ENCODE measurements at places on chromosomes 1 and 21. TPM values are rescaled to one million over a fixed set of nuclear protein-coding genes. Genes with fewer than 3 reads are reported as not detected.

GRCh38 chr1:203282720-203283542 is 22.4 kb upstream of the BTG2 start:
- peaks cover 19% of the 10 kb centered on the region for H3K4me1 ChIP-seq
- H3K27ac ChIP-seq = peak overlapping the region; percentile 35
- no peaks in the 10 kb centered on the region for H3K27me3 ChIP-seq
- DNase-seq = peak; percentile 4

The ZNF648 gene
- 0.13 TPM for polyA plus RNA-seq

DNA sequence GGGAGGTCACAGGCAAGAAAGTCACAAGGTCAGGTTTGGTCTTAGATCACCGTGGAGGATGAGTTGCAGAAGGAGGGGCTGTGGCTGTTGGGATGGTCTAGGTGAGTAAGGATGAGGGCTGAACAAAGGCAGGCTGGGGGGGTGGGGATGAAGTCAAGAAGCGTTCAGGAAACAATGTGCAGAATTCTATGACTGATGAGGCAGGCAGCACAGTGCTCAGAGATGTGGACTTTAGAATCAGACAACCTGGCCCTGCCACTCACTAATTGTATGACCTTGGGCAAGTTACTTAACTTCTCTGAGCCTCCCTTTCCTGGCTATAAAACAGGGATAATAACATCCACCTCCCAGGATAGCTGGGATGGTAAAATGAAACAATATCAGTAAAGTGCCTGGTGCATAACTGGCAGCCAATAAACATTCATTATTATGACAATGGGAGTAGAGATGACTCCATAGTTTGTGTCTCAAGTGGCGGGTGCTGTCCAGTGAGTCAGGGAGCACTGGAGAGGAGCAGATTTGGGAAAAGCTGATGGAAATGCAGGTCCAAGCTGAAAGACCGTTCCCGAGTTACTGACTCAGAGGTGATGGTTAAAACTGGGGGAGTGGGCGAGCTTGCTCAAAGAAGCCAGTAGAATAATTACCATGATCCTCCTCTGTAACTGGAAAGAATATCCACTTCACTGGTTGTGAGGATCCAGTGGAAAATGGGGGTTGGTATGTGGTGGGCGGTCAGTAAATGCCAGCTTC is 2.1 kb downstream of the TIE1 start:
- no peak overlapping the region for H3K4me3 ChIP-seq
- no peak overlapping the region for H3K27ac ChIP-seq
- peaks cover 2% of the 10 kb centered on the region for H3K4me1 ChIP-seq
- no peaks in the 10 kb centered on the region for H3K36me3 ChIP-seq
- DNase-seq = no peak

The HPCAL4 gene
- polyA plus RNA-seq = 1.3 TPM

GRCh38 chr1:24748191-24749121 is 3.2 kb downstream of the CLIC4 start:
- no peak overlapping the region for H3K27ac ChIP-seq
- H3K36me3 ChIP-seq = no peaks in the 10 kb centered on the region

The SPATA45 gene
- polyA plus RNA-seq = not detected

DNA sequence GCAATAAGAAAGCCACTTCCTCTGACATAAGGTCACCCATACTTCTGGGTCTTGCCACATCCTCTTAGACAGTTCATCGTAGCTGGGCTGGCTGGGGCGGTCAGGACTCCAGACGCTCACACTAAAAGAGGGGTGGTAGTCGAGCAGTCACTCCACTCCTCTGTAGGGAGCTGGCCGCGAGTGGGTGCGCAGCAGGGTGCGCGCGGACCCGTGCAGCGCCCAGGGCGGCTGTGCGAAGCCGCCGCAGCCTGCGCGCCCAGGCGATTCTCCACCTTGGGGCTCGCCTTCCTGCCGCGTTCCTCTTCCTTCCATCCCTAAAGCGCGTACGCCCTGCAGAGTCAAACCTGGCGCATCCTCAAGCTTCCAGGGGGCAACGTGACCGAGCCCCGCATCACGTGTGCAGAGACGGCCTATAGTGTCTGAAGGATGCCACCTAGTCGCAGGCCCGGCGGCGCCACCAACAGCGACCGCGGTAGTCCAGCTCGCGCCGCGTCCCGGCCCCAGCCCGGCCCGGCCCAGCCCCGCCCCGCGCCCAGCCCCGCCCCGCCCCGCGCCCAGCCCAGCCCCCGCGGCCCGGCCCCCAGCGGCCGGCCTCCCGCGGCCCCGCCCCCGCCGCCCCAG is 360 bp upstream of the PRDX6 start:
- peak overlapping the region; percentile 94 for H3K4me3 ChIP-seq
- peaks cover 9% of the 10 kb centered on the region for H3K4me1 ChIP-seq
- peak overlapping the region; percentile 65 for H3K27ac ChIP-seq
- peak; percentile 89 for DNase-seq
- H3K27me3 ChIP-seq = no peaks in the 10 kb centered on the region
- no peaks in the 10 kb centered on the region for H3K36me3 ChIP-seq

DNA sequence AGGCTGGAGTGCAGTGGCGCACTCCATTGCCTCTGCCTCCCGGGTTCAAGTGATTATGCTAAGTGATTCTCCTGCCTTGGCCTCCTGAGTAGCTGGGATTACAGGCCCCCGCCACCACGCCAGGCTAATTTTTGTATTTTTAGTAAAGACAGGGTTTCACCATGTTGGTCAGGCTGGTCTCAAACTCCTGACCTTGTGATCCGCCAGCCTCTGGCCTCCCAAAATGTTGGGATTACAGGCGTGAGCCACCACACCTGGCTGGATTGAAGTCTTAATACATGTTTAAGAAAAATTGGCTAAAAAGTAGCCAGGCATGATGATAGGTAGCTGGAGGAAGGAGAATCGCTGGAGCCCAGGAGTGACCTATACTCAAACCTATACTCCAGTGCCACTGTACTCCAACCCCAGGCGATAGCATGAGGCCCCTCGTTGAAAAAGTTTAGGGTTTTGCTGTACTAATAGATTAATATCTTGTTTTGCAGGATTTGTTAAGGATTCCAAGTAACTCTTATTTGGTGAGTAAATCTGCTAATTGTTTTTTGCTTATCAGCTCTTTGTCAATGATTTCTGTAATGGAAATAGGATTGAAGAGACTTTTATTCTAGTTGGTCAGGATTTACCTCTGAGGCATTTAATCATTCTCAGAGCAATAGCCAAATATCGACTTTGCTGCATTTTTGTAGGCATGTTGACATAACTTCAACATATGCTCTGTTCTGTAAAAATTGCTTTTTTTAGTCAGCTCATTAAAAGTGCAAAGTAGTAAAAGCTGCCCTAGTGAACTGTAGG is 2.0 kb downstream of the RCC1 start:
- H3K4me1 ChIP-seq = peaks cover 13% of the 10 kb centered on the region
- DNase-seq = no peak
- peak overlapping the region; percentile 75 for H3K4me3 ChIP-seq

The TSPEAR gene
- 0.07 TPM for polyA plus RNA-seq

DNA sequence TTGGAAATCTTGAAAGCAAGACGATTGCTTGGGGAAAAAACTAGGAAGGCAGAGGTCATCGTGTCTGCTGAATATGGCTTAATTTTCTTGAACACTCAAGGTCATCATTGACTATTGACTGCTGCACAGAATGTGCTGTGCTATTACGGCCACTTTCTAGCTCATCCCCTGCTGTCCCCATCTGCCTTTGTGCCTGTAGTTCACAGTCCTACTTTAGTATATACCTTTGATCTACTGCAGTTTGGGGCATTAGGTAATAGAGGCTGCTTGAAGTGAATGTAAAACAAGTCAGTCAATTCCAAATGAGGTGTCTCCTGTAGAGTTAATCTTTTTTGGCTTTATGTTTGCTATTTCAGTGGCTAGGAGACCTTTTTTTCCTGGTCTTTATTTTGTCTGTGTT is 8.3 kb downstream of the RAB4A start:
- H3K36me3 ChIP-seq = no peaks in the 10 kb centered on the region
- no peak overlapping the region for H3K27ac ChIP-seq
- H3K4me1 ChIP-seq = peaks cover 2% of the 10 kb centered on the region
- no peak overlapping the region for H3K4me3 ChIP-seq
- no peak for DNase-seq

The FGGY gene
- 7.9 TPM for polyA plus RNA-seq

The SPRR5 gene
- not detected for polyA plus RNA-seq

DNA sequence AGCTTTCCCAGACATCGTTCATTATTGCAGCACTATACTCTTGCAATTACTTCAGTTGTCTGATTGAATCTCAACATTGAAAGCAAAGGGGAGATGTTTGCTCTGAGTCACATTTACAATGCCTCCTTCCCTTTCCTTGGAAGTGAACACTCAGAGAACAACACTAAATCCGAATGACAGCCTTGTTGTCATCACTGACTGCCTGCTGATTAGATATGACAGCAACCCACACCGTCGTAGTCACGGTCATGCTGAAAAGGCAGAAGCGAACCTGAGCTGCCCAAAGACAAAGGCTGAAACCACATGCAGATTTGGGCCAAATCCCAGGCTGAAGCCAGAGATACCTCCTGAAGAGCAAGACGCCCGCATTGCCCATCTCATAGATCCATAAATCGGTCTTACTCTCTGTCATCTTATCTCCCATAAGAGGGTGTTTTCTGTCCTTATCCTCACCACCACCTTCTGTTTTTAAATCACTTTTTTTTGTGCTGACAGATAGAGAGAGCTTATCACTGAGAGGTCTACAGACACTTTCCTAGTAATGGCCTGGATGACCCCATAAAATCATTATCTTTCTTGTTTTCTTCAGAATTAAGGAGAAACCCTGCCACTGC is 47.5 kb downstream of the TMCO4 start:
- H3K36me3 ChIP-seq = no peaks in the 10 kb centered on the region
- H3K27me3 ChIP-seq = no peaks in the 10 kb centered on the region
- H3K4me3 ChIP-seq = no peak overlapping the region
- no peaks in the 10 kb centered on the region for H3K4me1 ChIP-seq

DNA sequence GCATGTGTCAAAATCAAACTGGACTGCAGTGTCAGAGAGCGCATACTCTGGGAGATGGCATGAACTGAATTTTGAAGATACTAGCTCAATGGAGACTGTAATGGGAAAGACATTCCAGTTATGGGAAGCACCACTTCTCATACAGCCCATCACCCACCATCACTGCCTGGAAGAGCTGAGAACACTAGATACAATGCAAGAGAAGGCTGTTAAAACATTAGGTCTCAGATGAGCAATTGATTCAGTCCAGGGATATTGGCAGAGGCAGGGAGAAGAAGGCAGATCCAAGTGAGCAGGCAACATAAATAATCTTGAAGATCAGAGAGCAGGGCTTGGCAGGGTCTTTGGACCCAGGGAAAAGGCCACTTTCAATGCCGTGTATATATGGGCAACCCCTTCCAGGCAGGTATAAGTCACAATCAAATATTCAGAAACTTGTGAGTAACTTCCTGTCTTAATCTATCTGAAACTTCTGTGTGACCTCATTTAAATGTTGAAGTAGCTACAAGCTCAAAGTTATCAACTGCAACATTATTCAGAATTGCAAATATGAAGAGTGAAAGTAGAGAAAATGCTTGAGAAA is 290.3 kb upstream of the SGIP1 start:
- no peak overlapping the region for H3K27ac ChIP-seq
- DNase-seq = no peak
- no peaks in the 10 kb centered on the region for H3K36me3 ChIP-seq
- no peak overlapping the region for H3K4me3 ChIP-seq
- H3K4me1 ChIP-seq = no peaks in the 10 kb centered on the region

- H3K36me3 ChIP-seq = no peaks in the 10 kb centered on the region
- no peaks in the 10 kb centered on the region for H3K4me1 ChIP-seq
- H3K27ac ChIP-seq = no peak overlapping the region
- DNase-seq = no peak
- H3K27me3 ChIP-seq = peaks cover 3% of the 10 kb centered on the region
Measured at GRCh38 chr21:10425856-10426255, 95.5 kb upstream of the TPTE start.

DNA sequence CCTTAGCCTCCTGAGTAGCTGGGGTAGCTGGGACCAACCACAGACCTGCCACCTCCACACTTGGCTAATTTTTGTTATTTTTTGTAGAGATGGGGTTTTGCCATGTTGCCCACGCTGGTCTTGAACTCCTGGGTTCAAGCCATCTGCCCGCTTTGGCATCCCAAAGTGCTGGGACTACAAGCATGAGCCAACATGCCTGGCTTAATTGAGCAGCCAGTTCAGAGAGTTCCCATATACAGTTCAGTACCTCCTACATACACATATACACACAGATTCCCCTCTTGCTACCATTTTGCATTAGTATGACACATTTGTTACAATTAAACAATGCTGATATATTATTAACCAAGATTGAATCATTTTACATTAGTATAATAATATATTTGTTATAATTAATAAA is 2.9 kb downstream of the RNPEP start:
- no peak overlapping the region for H3K27ac ChIP-seq
- H3K36me3 ChIP-seq = no peaks in the 10 kb centered on the region
- DNase-seq = no peak
- H3K27me3 ChIP-seq = no peaks in the 10 kb centered on the region
- H3K4me1 ChIP-seq = peaks cover 3% of the 10 kb centered on the region
- H3K4me3 ChIP-seq = no peak overlapping the region

DNA sequence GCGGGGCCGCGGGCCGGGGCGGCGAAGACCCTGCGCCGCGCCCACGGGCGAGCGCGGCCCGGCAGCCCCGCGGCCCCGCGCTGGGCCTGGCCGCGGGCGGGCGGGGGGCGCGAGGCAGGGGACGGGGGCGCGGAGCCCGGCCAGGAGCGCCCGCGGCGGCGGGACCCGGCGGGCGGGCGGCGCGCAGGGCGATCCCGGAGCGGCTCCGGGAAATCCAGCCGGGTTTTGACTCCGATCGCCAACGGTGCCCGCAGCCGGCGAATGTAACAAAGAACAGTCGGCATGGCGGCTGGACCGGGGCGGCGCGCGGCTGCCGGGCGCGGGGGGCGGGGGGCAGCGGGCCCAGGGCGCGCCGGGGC is 334 bp downstream of the PRDM15 start:
- H3K4me3 ChIP-seq = peak overlapping the region; percentile 80
- H3K36me3 ChIP-seq = no peaks in the 10 kb centered on the region
- H3K27ac ChIP-seq = no peak overlapping the region
- H3K27me3 ChIP-seq = no peaks in the 10 kb centered on the region

The REN gene
- 2.9 TPM for polyA plus RNA-seq

GRCh38 chr21:30211071-30211470 is 4.8 kb downstream of the CLDN8 start:
- H3K27me3 ChIP-seq = no peaks in the 10 kb centered on the region
- H3K36me3 ChIP-seq = no peaks in the 10 kb centered on the region
- DNase-seq = no peak
- no peaks in the 10 kb centered on the region for H3K4me1 ChIP-seq

- H3K36me3 ChIP-seq = no peaks in the 10 kb centered on the region
- H3K27ac ChIP-seq = no peak overlapping the region
- no peaks in the 10 kb centered on the region for H3K27me3 ChIP-seq
- H3K4me1 ChIP-seq = peaks cover 2% of the 10 kb centered on the region
Measured at GRCh38 chr21:16773206-16773605, 739.6 kb upstream of the CXADR start.

- H3K36me3 ChIP-seq = no peaks in the 10 kb centered on the region
- H3K4me1 ChIP-seq = no peaks in the 10 kb centered on the region
- no peak overlapping the region for H3K4me3 ChIP-seq
- no peaks in the 10 kb centered on the region for H3K27me3 ChIP-seq
Measured at GRCh38 chr1:36863061-36863460, 171.3 kb downstream of the GRIK3 start.

The CTTNBP2NL gene
- polyA plus RNA-seq = 19.8 TPM

GRCh38 chr1:198901266-198901665 is 262.4 kb downstream of the PTPRC start:
- DNase-seq = no peak
- no peak overlapping the region for H3K27ac ChIP-seq
- H3K36me3 ChIP-seq = no peaks in the 10 kb centered on the region
- no peak overlapping the region for H3K4me3 ChIP-seq

The IL10 gene
- polyA plus RNA-seq = 3.2 TPM

The RHEX gene
- 2.3 TPM for polyA plus RNA-seq

The OR2L13 gene
- 0.13 TPM for polyA plus RNA-seq
